ENCODE measurements at places on chromosomes 12 and 14. TPM values are rescaled to one million over a fixed set of nuclear protein-coding genes. Genes with fewer than 3 reads are reported as not detected.

Gene LRFN5
- not detected for total RNA-seq

Gene KRT75
- not detected for total RNA-seq

DNA sequence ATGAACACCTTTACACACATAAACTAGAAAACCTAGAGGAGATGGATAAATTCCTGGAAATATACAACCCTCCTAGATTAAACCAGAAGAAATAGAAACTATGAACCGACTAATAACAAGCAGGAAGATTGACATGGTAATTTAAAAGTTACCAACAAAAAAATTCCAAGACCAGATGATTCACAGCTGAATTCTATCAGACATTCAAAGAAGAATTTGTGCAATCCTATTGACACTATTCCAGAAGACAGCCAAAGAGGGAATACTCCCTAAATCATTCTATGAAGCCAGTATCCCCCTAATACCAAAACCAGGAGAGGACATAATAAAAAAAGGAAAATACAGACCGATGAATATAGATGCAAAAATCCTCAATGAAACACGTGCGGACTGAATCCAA lies 102.6 kb upstream of the KRR1 start:
- no peak for DNase-seq

DNA sequence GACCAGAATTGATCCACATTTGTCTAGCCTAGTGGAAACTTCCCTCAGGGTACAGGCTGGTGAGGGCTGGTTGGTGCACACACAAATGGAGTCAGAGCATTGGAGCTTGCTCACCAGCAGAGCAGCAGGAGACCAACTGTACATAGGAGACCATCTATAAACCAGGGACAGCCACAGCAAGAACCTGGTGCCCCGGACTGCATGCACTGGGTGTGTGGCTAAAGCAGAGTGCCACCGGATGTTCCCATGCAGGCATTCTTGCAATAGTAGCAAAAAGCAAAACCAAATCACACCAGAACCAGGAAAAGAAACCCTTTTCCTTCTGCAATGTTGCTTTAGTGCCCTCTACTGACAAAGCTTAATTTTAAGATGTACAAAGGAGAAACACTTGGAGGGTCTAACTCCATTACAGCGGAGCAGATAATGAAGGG lies 136.4 kb downstream of the MDGA2 start:
- no peak for DNase-seq

DNA sequence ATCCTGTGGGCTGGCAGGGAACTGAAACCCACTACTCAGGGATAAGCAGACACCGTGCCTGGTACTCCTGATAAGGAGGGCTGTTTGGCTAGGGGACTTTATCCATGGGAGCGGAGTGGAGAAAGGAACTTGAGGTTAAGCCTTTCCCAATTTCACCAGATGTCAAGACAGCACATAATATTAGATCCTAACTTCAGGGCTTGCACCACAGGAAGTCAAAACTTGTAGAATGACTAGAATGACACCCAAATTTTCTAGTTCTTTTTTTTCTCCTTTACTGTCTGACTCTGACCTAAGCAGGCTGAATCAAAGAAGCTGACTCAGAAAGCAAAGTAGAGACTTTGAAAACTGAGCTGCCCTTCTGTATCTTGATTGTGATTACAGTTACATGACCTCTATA lies 7.1 kb upstream of the CGRRF1 start:
- no peak for DNase-seq

- no peak for DNase-seq
Measured at GRCh38 chr14:69153152-69153872, 393 bp upstream of the DCAF5 start.

DNA sequence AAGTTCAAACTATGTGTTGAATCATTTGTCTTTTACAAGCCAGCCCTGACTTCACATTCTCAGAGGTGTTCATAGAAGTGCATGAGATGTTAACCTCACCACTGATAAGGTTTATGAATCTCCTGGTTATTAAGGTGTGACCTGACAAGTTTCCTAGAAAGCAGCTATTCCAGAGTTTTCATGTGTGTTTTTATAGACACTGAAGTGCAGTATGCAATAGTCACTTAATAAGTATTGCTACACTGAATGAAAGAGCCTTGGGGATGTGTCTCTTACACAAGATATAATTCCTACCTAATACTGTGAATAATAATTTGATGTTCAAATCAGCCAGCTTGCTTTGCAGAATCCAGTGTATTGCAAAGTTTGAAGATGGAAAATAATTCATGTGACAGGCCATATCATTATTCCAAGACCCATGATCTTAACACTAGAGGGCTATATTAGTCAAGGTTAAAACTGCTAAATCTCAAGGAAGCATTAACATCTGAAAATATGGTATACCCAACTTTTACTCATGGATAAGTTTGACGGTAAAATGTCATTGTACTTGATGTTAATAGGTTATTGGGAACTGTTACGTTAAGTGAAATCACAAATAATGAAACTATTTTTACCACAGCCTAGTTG lies 13.0 kb downstream of the SLC25A3 start:
- no peak for DNase-seq

Gene GPR132
- total RNA-seq: 27.7 TPM

Gene PYGL
- total RNA-seq: 0.62 TPM

All from activated CD4-positive, alpha-beta T cell treated with anti-CD3 and anti-CD28 coated beads for 36 hours (primary cell).